ENCODE measurements at places on chromosomes 5 and 9.

DNA sequence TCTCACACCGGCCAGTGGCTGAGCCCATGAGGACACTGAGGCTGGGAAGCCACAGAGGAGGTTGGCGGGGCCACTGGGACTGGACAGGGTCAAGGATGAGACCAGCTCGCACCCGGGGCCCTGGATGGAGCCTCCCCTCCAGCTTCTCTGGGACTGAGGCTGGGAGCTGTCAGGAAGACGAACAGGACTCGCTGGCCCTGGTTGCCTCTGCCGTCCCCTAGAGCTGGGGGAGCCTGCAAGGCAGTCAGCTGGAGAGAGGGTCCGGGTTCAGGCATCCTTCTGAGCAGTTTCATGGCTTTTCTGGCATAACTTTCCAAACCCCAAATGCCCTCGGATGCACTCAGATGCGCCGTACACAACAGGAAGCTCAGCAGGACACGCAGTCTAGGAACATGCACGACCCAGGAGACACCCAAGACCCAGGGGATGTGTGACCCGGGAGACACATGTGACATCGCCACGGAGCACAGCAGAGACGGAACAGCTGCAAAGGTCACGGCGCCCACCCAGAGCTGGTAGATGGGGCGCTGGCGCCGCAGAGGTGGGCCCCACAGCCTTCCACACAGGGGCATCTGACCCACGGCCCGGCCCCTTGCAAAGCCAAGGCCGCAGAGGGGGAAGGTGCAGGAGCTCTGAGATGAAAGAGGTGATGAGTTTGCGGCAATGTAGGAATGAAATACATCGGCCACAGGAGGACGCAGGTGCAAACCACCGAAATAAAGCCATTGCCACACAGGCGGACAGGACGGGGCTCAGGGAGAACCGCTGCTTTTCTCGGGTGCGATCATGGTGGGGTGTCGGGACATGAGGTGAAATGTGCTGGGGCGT is 17.1 kb downstream of the TPPP start:
- no peak for DNase-seq

- no peak for DNase-seq
Observed at GRCh38 chr5:137822158-137822764, 45.4 kb upstream of the MYOT start.

DNA sequence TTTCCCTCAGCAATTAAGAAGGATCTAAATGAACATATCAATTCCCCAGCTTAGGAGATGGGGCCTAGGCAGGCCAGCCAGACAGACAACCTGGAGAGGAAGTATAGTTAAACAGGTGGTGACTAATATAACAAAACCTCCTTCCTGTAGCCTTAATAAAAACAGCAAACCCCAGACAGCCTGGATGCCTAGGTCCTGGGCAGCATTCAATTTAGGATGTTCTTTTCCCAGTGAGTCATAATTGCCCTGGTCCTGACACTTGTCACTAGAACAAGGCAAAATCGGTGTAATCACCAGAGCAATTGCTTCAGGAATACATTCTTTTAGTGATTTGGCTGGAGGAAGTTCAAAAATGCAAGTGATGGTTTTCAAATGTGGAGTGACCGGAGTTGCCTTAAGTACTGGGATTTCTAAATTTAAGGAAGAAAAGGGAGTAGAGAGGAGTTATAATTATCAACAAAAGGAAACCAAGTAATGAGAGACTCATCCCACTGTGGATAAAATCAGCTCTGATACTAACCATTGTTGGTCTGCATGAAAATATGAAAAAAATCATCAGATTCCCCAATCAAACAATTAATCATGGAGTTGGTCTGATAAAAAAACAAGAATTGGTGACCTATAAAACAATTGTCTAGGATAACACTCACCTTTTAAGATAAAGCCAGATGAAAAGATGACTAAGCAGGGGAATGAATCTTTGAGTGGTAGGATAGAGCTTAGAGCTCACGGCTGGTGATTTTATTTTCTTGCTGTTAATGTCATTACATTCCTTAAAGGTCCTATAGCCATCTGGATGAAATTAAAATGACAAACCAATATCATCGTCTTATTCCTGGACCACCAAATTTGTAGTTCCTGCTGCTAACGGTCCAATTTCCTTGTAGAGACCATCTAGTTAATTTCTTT is 39.0 kb upstream of the TARS1 start:
- no peak for DNase-seq

DNA sequence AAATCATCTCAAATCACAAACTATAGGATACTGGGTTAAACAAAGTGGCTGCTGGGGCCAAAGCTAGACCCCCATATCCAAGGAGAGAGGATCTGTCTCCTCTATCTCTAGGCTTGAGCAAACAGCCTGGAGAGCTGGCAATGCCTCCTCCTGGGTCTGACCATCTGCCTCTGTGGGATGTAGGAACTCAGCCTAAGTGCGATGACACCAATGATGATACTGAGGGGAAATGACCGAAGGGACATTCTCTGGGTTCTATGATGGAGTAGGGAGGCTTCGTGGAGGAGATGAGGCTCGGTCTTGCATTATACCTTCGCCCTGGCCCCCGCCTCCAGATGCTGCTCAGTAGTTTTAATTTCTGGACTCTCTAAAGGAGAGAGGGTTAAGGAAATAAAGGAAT is 9.3 kb upstream of the SPATA24 start:
- DNase-seq: no peak

- DNase-seq: no peak
Observed at GRCh38 chr5:30849931-30850710, 343.4 kb upstream of the CDH6 start.

DNA sequence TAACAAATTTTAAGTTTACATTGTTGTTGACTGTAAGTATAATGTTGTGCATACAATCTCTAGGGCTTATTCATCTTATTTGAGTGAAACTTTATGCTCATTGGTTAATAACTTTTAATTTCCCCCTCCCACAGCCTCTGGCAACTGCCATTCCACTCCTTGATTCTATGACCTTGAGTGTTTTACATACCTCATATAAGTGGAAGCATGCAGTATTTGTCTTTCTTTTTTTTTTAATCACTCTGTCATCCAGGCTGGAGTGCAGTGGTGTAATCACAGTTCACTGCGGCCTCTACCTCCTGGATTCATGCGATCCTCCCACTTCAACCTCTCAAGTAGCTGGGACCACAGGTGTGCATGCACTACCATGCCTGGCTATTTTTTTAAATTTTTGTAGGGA is 83.9 kb downstream of the KCTD16 start:
- DNase-seq: no peak

DNA sequence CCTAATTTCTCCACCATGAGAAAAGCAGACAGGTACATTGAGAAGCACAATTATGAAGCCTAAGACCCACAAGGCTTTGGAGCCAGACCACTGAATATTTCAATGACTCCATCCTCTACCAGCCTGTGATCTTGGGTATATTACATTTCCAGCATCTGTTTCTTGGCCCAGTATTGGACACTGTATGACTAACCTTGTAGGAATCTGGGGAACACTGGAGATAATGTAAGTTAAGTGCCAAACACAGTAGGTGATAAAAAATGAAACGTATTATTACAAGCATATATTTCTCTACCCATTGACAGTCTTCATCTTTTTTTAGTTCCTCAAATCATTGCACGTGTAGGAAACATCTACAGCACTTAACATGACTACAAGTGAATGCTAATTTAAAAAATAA is 28.6 kb upstream of the FEM1C start:
- DNase-seq: no peak

DNA sequence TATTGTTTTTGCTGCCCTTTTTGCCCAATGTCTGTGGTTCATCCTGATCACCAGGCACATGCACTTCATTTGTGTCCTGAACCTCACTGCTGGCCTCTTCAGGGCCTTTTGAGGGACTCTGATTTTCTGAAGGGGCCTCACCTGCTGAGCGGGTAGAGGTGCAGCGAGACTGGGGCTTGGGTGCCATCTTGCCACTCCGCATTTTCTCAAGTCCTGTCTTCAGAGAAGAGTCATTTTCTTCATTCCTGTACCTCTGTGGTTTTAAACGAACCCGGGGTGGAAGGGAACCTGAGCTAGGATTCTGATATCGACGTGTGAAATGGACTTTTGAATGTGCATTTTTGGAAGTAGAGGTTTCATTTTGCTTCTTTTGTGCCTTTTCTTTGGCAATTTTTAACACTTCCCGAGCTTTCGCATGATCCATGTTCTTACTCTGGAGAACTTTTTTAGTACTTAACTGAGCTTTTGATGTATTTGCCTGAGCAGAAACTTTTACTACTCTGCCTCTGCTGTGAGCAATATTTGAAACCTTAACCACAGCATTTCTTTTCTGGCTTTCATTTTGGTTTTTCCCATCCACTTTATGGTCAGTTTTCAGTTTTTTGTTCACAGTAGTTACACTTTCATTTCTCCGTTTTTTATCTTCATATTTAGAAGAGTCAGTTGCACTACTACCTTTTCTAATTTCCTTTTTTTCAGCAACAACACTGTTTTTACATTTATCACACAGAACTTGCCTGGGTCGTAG is 26.1 kb downstream of the PWWP2A start:
- no peak for DNase-seq

GRCh38 chr5:111929261-111929660 is 172.3 kb upstream of the NREP start:
- DNase-seq: no peak

DNA sequence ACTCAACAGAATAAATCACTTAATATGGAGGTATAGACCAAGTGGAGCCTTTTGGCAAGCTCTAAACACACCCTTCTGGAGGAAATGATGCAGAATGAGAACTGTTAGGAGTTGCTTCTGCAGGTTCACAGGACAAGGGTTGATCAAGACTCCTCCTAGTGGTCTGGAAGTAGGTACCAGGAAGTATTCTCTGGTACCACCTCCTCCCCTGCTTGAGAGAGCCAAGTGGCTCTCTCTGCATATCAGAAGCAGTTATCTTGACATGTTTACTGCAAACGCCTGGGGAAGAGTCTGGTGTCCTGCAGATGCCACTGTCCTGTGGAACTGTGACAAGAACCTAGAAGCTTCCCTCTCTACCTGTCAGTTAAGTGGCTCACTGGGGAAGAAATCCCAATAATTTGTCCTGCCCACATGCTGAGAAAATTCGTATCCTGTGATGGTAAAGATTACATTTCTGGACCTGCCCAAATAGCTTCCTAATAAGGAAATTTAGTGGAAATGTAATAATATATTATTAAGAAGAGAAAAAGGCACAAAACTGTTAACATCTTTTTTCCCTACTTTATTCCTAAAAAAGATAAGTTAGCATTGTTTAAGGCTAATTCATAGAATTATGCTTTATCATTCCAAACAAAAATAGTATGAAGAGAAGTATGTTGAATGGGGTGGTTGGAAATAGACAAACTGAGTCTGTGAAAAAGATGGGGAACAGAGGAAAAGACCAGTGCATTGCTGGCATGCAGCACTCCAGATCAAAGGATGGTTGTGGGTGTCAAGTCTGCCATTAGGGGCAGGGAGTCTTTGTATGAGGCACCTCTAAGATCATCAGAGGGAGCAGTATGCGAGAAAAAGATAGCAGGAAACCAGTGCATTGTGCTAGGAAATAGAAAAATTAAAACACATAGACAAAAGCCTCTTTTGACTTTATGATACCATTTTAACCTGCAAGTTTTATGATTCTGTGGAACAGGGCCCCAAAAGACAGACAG is 118.8 kb downstream of the CDC42SE2 start:
- DNase-seq: no peak

GRCh38 chr9:127349483-127350113 is 47.4 kb upstream of the SLC2A8 start:
- peak; percentile 70 for DNase-seq

DNA sequence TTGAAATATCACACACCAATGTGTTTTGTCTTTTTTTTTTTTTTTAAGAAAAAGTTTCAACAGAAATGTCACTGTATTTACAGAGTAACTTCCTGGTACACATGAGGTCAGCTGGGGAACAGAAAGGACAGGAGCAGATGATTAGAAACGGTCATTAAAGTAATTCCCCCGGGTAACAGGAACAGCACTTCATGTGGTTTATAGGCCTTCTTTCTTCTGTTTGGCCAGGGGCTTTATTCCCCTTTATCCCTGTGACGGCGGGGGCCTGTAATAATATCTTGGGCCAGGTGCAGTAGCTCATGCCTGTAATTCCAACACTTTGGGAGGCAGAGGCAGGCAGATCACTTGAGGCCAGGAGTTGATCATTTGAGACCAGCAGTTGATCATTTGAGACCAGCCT is 30.5 kb upstream of the MSH3 start:
- DNase-seq: no peak

GRCh38 chr5:147390654-147391225 is 119.1 kb downstream of the DPYSL3 start:
- DNase-seq: no peak

- DNase-seq: no peak
Observed at GRCh38 chr5:143196601-143197259, 206.8 kb downstream of the NR3C1 start.

- DNase-seq: no peak
Observed at GRCh38 chr9:125691869-125692268, 15.1 kb downstream of the MAPKAP1 start.

- no peak for DNase-seq
Observed at GRCh38 chr5:141560151-141560550, 58.6 kb downstream of the DIAPH1 start.

- DNase-seq: no peak
Observed at GRCh38 chr5:72651779-72652178, 144.6 kb upstream of the ZNF366 start.
